ENCODE measurements at places on chromosomes 4 and X.

- DNase-seq: no peak
Measured at GRCh38 chr4:61723492-61723891, 523.4 kb downstream of the ADGRL3 start.

DNA sequence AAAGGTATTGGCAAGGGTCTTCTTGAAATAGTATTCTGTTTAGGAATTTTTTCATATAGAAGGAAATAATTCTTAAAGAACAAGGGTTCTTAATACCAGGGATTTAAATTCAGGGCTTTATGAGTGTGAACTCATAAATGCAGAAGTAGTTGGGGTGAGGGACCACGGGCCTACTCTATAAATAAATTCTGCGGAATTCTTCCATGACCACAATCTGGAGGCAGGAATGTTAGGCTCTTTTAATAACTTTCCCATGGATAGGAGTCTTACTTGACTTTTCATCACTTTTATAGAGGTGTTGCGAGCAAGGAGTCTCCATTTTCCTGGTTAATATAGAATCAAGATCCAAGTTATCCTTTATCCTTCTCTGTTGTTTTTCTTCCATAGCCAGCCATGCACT lies 76.7 kb upstream of the SLC4A4 start:
- no peak for DNase-seq

GRCh38 chr4:54661169-54661568 lies 3.4 kb downstream of the KIT start:
- DNase-seq: no peak

GRCh38 chr4:139234253-139234652 lies 45.8 kb downstream of the MGARP start:
- DNase-seq: no peak

- DNase-seq: no peak
Measured at GRCh38 chr4:119113033-119113655, 22.5 kb upstream of the MYOZ2 start.

DNA sequence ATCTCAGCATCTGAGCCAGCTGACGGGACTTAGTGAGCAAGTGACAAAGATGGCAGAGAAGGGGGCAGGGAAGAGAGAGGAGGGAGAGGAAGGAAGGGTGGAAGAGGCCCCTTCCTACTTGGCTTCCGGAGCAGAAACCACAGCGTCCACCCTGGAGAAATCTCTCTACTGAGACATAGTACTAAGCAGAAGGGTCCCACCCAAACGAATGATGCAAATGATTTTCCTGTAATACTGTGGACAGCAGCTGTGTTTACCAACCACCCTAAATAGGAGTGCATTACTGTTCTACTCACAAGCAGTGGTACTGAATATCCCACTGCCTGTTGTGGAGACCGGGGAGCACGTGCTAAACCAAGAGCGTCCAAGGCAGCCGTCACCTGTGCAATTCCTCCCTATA lies 29.4 kb downstream of the DTHD1 start:
- no peak for DNase-seq

GRCh38 chrX:41602816-41603345 lies 85.9 kb upstream of the GPR34 start:
- DNase-seq: no peak

GRCh38 chrX:131739823-131740222 lies 195.9 kb downstream of the OR13H1 start:
- DNase-seq: no peak

GRCh38 chr4:81030981-81031791 lies 678 bp downstream of the BMP3 start:
- peak; percentile 47 for DNase-seq

DNA sequence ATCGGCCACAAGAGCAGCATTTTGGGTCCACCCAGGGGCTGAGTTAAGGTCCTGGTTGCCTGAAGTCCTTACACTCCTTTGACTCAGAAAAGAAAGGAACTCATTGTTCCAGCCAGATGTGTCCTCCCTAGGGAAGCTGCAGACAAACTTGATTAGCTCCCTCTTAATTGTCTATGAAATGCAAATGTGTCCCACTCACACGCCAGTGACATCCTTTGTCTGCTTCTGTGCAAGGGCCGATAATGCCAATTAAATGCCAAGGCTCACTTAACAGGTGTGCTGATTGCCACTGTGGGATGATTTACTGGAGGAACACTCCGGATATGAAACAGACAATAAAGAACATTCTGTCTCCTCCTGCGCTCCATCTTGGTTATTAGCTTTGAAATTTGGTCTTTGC lies 332.9 kb upstream of the CPEB2 start:
- DNase-seq: no peak

GRCh38 chr4:102403116-102403515 lies 57.8 kb upstream of the SLC39A8 start:
- DNase-seq: no peak

GRCh38 chrX:37350034-37350365 lies 836 bp downstream of the PRRG1 start:
- no peak for DNase-seq

DNA sequence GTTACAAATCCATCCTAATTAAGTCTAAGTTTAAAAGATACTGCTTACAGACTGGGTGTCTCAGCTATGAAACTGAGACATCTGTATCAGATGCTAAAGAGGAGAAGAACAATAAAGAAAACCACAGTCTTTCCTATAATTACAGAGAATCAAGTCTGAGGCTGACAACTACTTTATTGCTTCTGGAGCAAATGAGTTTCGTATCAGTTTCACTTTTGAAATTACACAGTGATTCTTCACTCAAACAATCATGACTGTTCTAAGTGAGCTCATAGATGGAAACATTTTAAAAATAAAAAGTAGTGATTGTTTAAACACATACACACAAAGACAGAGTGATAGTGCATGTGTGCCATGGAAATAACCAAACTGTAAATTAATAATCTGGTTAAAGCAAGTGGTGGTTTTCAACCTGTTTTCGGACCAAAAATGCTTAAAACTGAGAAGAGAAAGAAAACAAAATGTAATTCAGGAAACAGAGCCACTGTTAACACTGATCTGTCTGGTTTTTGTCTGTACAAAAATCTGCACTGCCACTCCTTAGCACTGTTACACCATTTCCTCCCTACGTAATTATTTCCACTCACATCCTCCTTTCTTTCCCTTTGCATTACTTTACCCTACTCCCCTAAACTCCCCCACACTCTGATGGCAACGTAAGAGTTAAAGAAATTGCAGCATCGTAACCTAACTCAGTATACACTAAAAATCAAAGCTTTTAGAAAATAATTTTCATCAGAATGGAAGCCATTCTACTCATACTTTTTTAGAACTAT lies 12.5 kb downstream of the RFC1 start:
- DNase-seq: no peak

GRCh38 chrX:135536877-135537276 lies 16.4 kb downstream of the INTS6L start:
- DNase-seq: no peak

GRCh38 chr4:150038335-150039076 lies 39.7 kb upstream of the DCLK2 start:
- no peak for DNase-seq

GRCh38 chrX:107625739-107626138 lies 2.6 kb upstream of the PRPS1 start:
- DNase-seq: no peak

GRCh38 chr4:159697322-159698283 lies 594.7 kb downstream of the RAPGEF2 start:
- no peak for DNase-seq

Measured in right forelimb (tissue), 1 donor.